Islet precursor cell (in vitro differentiated cells): ENCODE measurements at places on chromosomes 11 and 22.

DNA sequence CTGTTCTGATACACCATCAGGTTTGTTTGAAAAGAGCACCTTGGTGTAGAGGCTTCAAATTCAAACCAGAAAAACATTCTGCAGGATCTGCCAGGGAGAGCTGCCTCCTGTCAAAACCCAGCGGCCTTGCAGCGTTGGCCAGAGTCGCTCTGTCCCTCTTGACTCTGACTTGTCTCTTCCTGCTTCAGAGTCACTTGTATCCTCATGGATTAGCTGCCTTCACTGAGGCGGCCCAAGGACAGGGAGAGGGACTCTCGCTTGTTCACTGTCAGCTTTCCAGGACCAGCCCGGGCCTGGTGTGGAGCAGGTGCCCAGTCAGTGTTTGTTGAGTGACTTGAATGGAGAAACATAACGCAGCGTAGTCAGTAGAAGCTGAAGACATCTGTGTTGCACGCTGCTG lies 18.0 kb downstream of the TBC1D22A start:
- DNase-seq, result no peak

DNA sequence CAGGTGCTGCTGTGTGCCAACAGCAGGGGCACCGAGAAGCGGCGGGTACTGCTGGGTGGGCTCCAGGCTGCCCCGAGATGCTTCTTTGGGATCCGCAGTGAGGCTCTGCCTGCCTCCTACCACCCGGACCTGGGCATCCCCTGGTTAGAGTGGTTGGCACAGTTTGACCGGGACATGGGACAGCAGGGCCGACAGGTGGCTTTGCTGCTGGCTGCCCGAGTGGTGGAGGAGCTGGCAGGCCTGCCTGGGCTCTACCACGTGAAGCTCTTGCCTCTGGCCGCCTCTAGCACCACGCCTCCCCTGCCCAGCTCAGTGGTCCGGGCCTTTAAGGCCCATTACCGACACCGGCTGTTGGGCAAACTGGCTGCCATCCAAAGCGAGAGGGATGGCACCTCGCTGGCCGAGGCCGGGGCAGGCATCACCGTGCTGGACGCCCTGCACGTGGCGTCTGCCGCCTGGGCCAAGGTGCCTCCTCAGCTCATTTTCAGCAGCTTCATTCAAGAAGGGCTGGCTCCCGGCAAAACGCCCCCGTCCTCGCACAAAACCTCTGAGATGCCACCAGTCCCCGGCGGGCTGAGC lies 1.9 kb downstream of the TIGD3 start:
- DNase-seq, result no peak

DNA sequence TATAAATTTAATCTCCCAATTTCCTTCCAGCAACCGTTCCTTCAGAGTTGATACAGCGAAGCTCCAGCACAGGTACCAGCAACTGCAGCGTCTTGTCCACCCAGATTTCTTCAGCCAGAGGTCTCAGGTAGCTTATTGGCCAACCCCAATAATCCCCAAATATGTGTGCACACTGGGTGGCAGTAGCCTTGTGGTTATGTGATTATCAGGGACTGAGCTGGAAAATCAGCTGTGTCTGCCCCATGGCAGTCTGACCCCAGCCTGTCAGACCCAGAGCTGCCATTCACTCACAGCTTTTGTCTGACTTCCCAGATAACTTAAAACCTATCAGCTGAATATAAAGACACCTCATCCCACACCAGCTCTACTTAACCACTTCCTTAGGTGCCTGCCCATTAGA lies 2.0 kb downstream of the HSCB start:
- no peak for DNase-seq

- peak; percentile 96 for DNase-seq
These were observed at the start of gene PAFAH1B2 for GRCh38 chr11:117143871-117144476. Gene PAFAH1B2, plus strand, starts transcription at chr11:117144287. Its CDS starts 8,161 bp downstream, at chr11:117152448.

DNA sequence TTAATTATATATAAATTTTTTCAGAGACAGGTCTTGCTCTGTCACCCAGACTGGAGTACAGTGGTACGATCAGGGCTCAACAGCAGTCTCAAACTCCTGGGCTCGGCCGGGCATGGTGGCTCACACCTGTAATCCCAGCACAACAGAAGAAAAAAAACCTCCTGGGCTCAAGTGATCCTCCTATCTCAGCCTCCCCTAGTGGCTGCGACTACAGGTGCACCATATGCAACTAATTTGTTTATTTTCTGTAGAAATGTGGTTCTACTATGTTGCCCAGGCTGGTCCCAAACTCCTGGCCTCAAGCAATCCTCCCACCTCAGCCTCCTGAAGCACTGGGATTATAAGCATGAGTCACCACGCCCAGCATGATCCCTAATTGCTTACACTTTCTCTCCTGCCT lies 56.1 kb upstream of the SLC35C1 start:
- DNase-seq, result no peak
